Endothelial cell of umbilical vein (primary cell): ENCODE measurements at places on chromosomes 16 and 17. TPM values are rescaled to one million over a fixed set of nuclear protein-coding genes. Genes with fewer than 3 reads are reported as not detected.

TSPAN10 gene
- 1.1 TPM in 2 replicates for polyA plus RNA-seq

PCYT2 gene
- polyA plus RNA-seq, result 52.0 and 54.6 TPM in 2 replicates

MPV17L gene
- 0.06 and 0.18 TPM in 2 replicates for polyA plus RNA-seq

SIAH1 gene
- 12.1 and 14.4 TPM in 2 replicates for polyA plus RNA-seq

KRT222 gene
- polyA plus RNA-seq, result not detected in 2 replicates

KRTAP3-1 gene
- not detected in 2 replicates for polyA plus RNA-seq

LLGL1 gene
- 47.1 and 55.5 TPM in 2 replicates for polyA plus RNA-seq

CHST5 gene
- 0.16 and 0.23 TPM in 2 replicates for polyA plus RNA-seq

KRTAP2-3 gene
- not detected in 2 replicates for polyA plus RNA-seq

CBX2 gene
- 10.5 and 12.6 TPM in 2 replicates for polyA plus RNA-seq
